T follicular helper cell (primary cell): ENCODE measurements at places on chromosomes 2 and 18.

DNA sequence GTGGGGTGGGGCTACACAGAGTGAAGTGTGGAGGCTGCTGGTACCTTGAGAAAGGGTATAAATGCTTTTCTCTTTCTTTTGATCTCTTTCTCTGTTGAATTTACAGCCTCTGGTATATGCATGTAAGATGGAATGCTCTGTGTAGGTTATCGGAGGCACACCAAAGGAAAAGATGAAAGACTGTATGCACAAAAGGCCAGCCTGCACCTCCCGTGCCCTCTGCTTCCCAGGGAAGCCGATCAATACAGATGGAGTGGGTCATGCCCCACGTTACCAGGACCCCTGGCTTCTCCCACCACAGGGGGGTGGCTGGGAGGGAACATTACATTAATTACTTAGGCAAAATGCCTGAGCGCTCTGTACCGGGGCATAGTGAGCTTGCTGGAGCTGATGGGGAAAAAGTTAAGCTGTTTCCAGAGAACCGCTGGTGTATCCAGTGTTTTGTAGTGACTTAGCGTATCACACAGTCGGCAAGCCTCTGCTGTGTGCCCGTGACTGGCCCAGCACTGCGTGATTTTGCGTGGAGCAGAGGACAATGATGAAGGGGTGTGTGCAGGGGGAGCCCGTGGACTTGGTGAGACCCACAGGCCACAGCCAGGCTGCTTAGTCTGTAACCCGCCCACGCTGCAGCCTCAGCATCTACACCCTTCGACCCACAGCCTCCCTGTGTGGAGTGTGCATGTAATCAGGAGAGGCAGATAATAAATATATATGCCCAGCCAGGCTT is 8.0 kb downstream of the ALLC start:
- DNase-seq = no peak

GRCh38 chr2:30631051-30631671 is 176.1 kb downstream of the CAPN13 start:
- no peak for DNase-seq

- no peak for DNase-seq
Observed at GRCh38 chr2:189440644-189440946, 679 bp upstream of the WDR75 start.

- no peak for DNase-seq
Observed at GRCh38 chr2:45289997-45290709, 280.9 kb upstream of the SIX2 start.

DNA sequence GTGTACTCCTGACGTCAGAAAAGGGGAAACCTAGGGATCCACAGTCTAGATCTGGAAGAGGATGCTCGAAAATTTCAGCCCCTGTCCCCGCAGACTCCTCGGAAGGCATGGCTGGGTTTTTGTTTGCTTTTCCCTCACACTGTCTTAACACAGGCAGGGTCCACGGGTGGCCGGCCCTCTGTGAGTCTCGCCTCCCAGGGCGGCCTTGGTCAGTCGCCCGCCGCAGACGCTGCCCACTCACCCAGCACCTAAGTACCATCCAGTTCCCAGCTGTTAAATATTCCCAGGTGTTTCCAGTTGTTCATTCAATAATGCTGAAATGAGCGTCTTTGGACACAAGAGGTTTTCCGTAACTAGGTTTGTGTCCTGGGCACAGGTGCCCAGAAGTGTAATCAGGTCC is 193.2 kb downstream of the TWIST2 start:
- DNase-seq = no peak

GRCh38 chr18:3213300-3214059 is 6.3 kb downstream of the MYOM1 start:
- DNase-seq = no peak

DNA sequence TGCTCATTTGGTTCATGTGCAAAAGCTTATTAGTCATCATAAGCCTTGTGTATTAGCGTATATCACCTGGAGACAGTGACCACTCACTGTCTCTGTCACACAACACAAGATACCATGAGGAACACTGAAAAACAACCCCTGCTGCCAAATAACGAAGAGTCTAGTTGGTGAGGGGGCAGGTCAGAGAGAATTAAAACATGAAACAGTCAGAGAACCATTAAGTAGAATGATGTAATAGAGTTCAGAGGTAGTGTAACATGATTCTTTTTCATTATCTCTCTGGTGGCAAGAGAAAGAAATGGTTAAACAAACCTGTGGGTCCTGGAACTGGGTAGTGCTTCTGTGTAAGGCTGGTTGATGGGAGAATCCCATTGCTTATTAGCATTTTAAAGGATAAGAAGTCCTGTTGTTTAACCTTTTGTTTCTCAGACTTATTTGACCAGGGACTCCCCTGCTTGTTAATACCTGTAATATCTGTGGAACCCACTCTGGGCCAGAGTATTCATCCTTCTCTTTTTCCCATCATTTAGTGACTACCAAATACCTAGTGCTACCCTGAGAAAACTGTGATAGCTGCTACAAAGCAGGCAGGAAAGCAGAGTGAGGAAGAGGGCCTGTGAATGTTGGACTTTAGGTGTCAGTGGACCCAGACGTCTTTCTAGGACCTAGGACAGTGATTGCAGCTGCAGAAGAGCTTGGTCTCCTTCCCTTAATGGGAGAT is 38.0 kb downstream of the PTRHD1 start:
- no peak for DNase-seq

DNA sequence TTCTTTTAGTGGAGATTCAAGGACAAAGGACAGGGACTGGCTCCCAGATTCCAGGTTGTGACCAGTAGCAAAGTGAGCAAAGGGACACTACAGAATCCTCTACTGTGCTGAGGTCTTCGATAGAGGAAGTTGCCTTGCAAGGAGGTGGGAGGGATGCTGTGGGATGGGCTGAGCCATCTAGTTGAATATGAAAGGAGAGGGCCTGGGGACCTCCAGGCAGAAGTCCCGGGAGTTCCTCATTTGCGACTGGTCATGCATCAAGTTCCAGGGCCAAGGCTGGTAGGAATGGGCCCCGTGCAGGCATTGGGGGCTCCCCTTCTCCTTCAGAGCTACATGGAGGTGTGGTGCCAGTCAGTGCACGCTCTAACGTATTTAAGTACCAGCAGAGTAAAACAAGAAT is 12.6 kb upstream of the PROM2 start:
- no peak for DNase-seq

- no peak for DNase-seq
Observed at GRCh38 chr2:118032169-118033013, 18.5 kb upstream of the CCDC93 start.

DNA sequence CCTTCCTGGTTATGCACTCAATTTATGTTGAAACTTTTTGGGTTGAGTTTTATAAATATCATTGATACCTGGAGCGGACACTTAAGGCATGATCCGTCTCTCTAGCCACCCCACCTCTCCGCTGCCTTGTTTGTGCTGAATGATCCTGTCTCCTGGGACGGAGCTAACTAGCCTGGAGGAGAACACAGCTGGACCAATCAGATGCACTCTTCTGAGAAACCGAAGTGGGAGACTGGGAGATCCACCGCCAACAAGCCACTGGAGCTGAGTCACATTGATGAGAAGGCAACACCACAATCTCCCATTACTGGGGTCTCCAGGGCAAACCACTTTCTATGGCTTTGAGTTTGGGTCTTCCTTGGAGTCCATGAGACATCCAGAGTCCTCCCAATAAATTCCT is 29.3 kb downstream of the CYP26B1 start:
- no peak for DNase-seq

- no peak for DNase-seq
Observed at GRCh38 chr2:341017-341542, 53.2 kb upstream of the ALKAL2 start.
